ENCODE measurements at places on chromosomes 2 and 18. TPM values are rescaled to one million over a fixed set of nuclear protein-coding genes. Genes with fewer than 3 reads are reported as not detected.

DNA sequence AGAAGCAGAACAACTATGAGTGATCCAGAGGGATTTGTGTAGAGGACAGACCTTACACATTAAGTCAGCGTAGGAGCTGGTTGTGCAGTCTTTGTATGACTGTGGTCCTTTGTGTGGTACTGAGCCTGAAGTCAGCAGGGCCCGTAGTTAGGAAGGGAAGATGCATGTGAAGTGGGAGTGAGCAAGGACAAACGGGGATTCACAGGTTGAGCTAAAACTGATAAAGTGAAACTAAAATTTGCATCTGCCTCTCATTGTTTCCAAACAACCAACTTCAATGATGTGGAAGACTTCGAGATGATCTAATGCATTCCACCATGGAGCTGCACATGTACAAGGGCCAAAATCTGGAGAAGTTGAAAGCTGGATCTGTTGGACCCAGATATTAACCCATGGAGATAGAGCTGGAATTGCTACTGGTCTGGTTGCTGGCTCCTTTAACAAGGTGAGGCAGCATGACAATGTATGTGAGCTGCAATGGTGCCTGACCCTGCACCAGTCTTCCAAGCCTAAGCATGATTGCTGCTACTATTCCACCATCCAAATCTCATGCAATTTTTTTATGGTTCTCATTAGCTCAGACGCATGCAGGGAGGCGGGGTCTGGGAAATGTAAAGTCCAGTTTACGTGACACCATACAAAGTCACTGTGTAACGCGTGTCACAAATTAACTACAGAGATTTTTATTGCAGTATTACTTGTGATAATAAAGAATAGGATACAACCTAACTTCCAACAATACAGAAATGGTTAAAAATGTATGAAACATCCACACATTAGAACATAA, 12.1 kb upstream of the CYBRD1 start:
- DNase-seq = no peak

The HOXD13 gene
- not detected for total RNA-seq

The TSPYL6 gene
- not detected for total RNA-seq

The NAT8 gene
- not detected for total RNA-seq

DNA sequence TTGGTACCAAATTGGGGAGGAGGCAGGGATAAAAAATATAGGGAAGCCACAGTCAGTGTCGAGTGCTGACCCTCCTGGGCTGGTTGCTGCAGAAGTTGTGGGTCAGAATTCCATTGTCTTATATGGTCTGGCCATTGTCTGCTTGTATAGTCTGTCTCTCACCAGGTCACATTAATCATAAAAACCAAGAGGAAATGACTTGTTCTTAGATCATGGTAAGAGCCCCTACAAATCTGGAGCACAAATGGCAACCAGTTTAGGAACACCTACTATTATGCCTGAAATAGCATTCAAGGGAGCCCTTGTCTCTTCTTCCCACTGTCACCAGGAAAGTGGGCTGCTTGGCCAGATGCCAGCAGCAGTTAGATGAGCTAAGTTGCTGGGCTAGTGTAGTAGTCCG, 119.7 kb upstream of the RMP24 start:
- no peak for DNase-seq

DNA sequence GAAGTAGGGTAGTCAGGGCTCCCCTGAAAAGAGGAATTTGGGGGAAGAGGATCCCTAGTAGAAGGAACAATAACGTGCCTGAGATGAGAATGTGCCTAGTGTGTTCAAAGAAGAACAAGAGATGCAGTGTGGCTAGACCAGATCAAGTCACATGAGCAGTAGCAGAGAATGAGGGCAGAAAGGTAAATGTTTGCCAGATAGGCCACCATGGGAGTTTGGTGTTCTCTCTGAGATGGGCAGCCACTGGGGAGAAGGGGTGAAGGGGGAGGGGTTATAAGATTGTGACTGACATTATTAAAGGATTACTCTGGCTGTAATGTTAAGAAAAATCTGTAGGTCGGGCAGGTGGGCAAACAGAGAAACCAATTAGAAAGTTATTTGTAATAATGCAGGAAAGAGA, 166.0 kb downstream of the LCLAT1 start:
- no peak for DNase-seq

- no peak for DNase-seq
These were observed 994 bp upstream of the LRATD1 start for GRCh38 chr2:14631406-14632040.

The BCL11A gene
- total RNA-seq = not detected

The CNTNAP5 gene
- not detected for total RNA-seq

- DNase-seq = no peak
These were observed 461.6 kb downstream of the BCL11A start for GRCh38 chr2:60091894-60092293.

GRCh38 chr2:220696280-220696669, 875.8 kb downstream of the EPHA4 start:
- DNase-seq = no peak

DNA sequence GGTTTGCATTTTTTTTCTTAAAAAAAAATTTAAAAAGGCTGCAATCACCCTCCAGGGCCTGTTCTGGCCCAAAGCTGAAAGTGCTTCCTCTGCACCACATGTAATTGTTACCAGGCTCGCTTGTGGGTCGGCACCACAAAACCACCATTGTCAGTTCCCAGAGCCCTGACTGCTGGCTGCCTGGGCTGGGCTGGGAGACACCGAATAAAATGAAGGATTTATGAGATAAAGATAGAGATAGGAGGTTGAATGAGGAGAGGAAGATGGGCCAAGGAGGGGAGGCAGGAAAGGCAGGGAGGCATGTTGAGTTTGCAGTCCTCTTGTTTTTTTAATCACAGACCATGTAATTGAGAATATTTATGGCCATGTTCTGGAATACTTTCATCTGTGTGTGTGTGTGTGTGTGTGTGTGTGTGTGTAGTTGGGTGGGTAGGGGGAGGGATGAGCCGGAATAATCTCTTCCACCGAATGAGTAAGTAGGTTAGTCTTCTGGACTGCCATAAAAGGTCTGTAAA, 14.7 kb downstream of the NRP2 start:
- DNase-seq = no peak

DNA sequence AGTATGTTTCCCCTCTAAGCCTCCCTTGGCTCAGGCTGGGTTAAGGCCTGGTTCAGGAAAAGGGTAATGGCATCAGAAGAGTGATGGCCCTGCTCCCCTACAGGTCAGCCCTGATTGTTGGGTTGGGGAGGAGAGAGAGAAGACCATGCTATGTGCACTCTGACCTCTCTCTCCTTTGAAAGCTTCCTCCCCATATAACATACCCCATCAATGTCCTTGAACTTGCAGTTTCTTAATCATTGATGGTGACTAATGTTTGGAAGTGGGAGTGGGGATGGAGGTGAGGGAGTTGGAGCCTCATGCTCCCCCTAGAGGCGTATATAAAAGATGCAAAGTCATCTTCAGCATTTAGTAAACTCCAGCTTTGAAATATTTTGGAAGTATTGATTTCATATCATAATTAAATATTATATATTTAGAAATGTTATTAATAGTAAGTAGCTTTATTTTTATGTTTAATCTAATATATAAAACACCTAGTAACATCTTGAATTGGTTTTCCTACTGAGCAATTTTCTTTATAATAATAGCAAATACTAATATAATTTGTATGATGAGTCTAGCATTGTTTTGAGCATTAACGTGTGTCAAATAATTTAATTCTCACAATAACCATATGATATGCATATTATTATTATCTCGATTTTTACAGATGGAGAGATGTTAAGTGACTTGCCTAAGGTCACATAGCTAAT, 8.8 kb downstream of the PLCL1 start:
- no peak for DNase-seq

DNA sequence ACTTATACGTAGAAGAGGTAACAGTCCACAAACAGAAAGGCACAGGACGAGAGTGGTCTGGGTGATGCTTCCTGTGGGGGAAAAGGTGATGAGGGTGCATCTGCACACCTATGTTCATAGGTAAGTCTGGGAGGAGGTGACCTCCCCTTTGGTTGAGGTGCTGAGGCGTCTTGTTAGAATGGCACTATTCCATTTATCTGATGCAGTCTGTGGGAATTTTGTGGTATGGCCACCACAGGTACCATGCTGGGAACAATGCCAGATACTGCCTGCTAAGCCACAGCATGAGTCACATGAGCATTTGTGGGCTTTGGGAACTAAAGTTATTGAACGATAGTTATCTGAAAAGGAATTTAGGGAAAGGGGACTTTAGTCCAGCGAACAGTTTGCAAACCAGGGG, 27.9 kb downstream of the IL37 start:
- DNase-seq = no peak

GRCh38 chr2:1937066-1937465, 192.8 kb upstream of the PXDN start:
- DNase-seq = no peak

GRCh38 chr2:48189552-48190228, 283.4 kb upstream of the FBXO11 start:
- no peak for DNase-seq

The MCEE gene
- 18.1 TPM for total RNA-seq

- no peak for DNase-seq
These were observed 1.8 kb downstream of the SCN9A start for GRCh38 chr2:166373951-166374350.

The CDH2 gene
- total RNA-seq = not detected

DNA sequence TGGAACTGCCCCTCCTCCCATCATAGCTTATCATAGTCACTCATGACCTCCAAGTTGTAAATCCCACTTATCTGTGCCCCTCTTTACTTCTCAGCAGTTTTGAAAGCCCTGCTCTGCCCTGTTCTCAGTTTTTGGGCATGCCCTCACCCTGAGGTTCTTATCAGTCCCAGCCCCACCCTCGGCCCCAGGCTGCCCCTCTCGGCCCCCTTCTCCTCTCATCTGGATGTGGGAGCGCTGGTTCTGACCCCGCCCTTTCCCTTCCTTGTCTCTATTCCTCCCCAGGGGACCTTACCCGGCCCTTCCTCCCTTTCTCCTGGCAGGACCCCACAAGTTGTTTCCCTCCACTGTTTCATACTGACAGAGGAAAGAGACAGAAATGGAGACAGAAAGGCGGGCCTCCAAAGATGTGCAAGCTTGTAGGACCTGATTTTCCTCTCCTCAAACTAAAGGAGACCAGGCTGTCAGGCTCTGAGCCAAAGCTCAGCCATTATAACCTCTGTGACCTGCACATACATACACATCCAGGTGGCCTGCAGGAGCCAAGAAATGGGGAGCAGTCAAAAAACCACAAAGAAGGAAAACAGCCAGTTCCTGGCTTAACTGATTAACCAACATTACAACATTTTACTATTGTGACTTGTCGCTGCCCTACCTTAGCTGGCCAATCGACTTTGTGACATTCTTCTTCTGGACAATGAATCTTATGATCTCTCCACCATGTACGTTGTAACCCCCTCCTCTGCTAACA, 171.0 kb upstream of the HS6ST1 start:
- no peak for DNase-seq

- DNase-seq = no peak
These were observed 559.7 kb upstream of the ZEB2 start for GRCh38 chr2:145079641-145080040.

The ACADL gene
- total RNA-seq = not detected

The PRKAG3 gene
- total RNA-seq = not detected

DNA sequence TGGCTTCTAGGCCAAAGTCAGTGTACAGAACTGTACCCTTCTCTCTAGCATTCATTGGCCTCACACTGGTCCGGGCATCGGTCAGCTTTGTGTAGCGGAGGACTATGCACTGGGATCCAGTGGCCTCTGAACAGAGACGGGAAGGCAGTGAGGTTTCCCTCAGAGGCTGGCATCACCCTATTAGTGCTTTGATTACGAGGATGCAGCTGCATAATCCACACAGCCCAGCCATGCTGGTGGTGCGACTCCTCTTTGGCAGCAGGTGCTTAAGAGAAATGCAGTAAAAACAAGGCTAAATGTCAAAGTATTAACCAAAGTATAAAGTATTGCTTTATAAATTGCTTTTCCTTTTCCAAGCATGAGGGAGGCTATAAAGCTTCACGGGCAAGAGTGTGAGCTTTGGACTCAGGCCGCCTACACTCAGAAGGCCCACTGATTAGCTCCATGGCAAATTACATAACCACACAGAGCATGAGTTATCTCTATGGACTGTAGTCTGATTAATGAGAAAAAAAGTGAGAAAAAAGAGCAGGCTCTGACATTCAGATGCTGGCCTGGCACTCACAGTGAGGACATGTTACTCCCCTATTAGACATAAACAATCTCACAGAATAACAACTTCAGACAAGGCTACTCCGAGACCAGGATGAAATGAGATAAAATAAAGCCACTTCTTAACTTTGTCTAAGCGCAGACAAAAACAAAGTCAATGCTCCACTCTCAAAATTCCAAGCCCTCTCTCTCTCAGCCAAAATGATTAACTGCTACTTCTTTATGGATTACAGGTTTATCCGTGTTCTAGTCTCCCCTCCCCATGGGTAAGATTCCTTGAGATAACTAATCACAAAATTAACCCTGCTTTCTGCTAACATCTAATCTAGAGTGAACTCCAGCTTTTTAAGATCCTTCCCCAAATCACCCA, 6.4 kb upstream of the CRYGC start:
- DNase-seq = no peak

The PSTPIP2 gene
- 8.3 TPM for total RNA-seq

GRCh38 chr2:228329282-228329681, 147.8 kb upstream of the SPHKAP start:
- no peak for DNase-seq

DNA sequence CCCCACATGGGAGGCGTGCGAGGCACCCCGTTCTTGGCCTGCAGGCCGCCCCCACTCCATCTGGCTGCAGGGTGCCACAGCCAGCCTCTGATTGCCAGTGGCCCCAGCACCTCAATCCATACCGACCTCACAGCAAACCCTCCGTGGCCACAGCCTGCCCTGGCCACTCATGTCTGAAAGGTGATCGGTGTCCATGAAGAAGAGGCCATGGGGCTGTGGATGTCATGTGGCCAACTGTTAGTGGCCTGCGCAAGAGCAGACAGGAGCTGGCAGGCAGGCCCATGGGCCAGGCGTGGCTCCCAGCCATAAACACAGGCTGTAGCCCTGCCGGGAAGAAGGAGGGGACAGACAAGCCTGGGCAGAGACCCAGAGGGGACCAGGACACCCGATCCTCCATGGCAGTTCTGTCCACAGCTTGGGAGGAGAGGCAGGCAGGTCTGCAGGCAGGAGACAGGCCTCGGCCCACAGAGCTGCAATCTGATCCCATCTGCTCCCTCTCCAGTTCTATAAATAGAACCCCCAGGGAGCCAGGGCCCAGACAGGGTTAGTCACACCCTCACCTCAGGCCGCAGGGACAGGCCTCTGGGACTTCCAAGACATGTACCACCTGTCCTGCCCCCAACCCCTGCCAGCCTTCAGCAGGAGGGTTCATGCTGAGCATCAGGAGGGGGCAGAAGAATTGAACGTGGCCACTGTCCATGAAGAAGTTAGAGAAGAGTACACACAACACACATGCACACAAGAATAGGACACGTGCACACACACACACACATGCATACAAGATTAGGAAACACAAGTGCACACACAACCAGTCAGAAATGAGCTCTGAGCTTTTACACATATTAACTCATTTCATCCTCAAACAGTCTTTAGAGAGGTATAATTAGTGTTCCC, 16.9 kb downstream of the STEAP3 start:
- no peak for DNase-seq

All from activated CD4-positive, alpha-beta memory T cell treated with anti-CD3 and anti-CD28 coated beads, Interleukin-2, amount 10 ng/mL, durations not matched to agents 7 days and 5 days (primary cell).